ENCODE measurements at places on chromosomes 4 and X.

- no peak for DNase-seq
Measured at GRCh38 chr4:123348946-123349345, 47.6 kb upstream of the SPRY1 start.

DNA sequence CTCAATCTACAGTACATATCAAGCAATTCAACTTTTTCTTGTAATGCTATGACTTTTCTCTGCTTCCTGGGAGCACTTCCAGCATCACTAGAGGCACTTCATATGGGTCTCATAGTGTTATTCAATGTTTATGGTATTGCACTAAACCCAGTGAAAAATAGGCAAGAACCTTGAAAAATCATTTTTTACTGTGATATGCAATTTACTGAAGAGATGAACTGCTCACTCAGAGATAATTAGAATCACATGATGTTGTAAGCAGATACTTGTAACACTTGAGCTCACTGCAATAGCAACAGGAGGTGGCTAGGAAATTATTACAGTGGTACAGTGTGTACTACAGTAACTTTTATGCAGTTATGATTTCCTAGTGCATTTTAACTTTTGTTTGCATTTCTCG, 93.3 kb downstream of the RASGEF1B start:
- DNase-seq: no peak

- no peak for DNase-seq
Measured at GRCh38 chr4:69057620-69058409, 38.5 kb upstream of the UGT2B7 start.

GRCh38 chr4:184384056-184384809, 90.1 kb downstream of the IRF2 start:
- no peak for DNase-seq

- no peak for DNase-seq
Measured at GRCh38 chr4:80507507-80507906, 172.0 kb downstream of the CFAP299 start.

- DNase-seq: no peak
Measured at GRCh38 chr4:108272561-108272960, 103.8 kb upstream of the LEF1 start.

GRCh38 chrX:124726881-124727280, 380.5 kb downstream of the SH2D1A start:
- DNase-seq: no peak

DNA sequence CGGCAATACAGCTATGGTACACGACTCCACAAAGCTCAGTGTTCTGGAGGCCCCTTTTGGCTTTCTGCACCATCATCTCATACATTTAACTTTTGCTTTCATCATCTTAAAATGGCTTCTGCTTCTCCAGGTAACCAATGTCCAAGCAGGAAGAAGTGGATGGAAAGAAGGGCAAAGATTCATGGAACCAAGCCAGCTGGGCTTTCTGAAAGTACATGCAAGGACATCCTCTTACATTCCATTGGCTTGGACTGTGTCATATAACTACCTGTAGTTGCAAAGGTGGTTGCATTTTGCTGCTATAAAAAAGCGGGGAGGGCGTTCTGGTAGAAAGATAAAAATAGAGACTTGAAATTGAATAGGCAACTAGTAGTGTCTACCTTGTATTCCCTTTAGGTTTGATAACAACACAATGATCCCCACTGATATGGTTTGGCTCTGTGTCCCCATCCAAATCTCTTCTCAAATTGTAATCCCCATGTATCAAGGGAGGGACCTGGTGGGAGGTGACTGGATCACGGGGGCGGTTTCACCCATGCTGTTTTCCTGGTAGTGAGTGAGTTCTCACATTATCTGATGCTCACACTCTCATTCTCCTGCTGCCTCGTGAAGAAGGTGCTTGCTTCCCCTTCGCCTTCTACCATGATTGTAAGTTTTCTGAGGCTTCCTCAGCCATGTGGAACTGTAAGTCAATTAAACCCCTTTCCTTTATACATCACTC, 6.7 kb upstream of the FHIP1A start:
- DNase-seq: no peak

- no peak for DNase-seq
Measured at GRCh38 chr4:10753856-10754402, 69.4 kb upstream of the CLNK start.

DNA sequence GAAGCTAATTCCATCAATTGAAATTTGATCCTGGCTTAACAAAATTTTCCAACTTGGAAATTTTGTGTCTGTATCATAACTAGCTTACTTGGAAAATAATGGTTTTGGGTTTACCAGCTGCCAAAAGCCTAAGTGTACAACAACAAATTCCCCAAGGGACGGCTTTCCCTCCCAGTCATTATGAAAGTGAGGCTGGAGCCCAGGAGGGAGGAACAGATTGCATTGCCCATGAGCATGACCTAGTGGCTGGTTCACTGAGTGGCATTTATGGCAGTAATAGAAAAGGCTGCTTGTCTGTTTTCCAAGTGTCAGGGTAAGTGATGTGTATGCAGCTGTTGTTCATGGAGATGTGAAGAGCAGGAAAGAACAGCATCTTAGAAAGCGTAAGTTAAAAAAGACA, 70.8 kb upstream of the HHIP start:
- DNase-seq: no peak

- peak; percentile 28 for DNase-seq
Measured at GRCh38 chrX:136209016-136209738, 42.0 kb downstream of the MAP7D3 start.

DNA sequence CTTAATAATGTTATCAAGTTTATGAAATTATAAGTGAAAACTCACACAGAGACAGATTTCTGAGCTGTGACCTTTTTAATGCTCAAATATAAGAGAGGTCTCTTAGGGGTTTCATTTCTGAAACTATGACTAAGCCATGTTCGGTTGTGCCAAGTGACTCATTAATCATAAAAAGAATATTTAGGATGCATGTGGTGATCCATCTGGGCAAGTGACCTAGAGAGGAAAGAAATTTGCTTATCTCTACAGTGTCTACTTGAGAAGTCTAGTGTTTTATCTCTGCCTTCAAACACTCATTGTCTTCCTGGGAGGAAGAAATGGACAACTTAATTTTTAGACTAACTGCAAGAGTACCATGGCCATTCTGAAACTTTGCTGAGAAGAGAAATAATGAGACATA, 545.3 kb upstream of the GRID2 start:
- DNase-seq: no peak

- no peak for DNase-seq
Measured at GRCh38 chr4:172707622-172708021, 461.0 kb upstream of the GALNT7 start.

GRCh38 chr4:81257021-81257420, 42.0 kb upstream of the PRKG2 start:
- DNase-seq: no peak

GRCh38 chr4:121597346-121597934, 99.3 kb downstream of the ANXA5 start:
- DNase-seq: no peak

GRCh38 chr4:121796283-121796682, 4.8 kb upstream of the EXOSC9 start:
- no peak for DNase-seq

DNA sequence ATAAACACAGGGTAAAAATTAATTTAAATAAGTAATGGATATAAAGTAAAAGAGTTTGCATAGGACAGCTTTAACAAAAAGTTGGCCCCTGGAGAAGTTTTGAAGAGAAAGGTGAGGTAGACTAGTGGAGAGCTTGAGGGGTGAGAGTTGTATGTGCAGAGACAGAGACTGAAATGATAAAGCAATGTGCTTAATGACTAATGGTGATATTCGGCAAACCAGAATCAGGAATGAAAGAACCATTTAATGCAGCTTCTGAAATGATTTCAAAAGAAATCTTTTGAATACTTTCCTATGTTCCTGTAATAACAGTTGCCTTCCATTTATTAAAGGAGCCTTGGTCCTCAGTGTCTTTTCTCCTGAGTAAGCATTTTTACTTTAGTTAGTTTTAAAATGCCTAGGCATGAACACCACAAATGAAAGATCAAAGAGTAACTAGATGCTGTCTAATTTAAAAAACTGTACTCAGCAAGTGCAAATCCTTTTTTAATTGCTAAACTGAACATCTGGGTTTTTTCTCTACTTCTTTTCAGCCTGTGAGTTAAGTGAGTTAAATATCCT, 28.5 kb downstream of the CAMK2D start:
- DNase-seq: no peak

DNA sequence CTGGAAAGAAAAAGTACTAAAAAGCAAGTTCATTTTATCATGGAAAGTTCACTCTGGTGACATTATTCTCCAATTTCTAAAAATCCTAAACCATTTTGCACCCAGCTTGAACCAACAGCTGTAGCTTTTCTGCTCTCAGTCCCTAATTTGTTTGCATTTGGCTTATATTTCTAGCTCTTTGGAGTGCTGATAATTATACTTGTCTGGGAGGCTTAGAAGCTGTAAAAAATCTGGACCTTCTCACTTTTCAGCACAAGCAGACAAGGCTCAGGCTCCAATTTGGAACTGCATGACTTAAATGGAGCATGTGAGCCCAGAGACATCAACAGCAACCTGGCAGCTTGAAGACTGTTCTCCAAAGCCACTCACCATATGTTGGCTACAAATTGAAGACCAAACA, 170.9 kb upstream of the PCDH18 start:
- no peak for DNase-seq

GRCh38 chr4:12889054-12889453, 595.1 kb downstream of the RAB28 start:
- DNase-seq: no peak

DNA sequence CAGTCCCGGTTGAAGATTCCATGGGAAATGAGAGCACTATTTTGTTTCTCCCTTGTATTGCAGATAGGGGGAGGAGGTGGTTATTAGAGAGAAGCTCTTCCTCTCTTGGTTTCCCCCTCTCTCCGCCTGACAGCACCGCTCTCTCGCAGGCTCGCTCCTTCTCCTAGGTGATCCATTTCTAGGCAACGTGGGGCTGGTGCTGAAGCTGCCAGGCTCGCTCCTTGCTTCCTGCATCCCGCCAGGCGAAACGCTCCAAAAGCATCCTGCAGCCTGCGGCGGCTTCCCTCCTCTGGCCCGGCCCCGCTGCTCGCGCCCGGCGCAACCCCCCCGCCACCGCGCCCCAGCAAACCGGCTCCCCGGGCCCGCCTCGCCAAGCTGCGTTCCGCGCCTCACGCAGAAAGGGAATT, at the start of gene GRID2:
Gene GRID2, plus strand, starts transcription at position 346 of the 407 bp plus-strand sequence.
- DNase-seq: no peak

DNA sequence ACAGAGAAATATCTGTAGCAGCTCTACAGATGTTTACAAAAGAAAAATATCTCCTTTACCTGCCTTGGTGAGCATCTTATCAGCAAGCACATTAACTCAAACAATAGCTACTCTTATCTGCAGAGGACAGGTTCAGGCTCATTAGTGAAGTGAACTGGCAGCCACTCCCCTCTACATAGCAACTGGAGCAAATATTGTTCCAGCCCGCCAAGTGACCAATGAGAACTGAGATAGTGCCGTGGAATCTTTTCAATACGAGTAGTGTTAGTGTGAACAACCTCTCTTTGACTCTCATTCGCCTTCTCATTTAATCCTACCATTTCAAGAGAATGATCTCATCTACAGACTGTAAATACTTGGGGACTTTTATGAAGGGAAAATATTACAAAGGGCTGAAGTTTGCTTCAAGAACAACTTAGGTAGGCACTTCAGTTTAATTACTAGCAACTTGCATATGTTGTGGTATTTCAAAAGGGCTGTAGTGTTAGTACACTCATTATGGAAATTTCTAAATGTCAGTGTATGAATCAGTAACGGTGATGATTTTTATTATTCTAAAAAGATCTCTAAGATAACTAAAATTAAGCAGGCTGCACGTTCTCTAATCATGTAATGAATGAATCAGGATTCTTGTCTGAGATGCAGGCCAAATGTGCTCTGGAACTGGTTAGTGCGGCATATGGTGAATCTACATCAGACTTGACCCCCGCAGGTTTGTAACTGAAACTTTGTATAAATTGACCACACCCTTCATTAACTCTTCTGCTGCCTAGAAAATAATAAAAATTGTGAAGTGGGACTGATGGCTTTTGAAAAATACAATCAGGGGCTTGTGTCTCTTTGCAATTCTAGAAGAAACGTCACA, 72.4 kb downstream of the PALLD start:
- no peak for DNase-seq

DNA sequence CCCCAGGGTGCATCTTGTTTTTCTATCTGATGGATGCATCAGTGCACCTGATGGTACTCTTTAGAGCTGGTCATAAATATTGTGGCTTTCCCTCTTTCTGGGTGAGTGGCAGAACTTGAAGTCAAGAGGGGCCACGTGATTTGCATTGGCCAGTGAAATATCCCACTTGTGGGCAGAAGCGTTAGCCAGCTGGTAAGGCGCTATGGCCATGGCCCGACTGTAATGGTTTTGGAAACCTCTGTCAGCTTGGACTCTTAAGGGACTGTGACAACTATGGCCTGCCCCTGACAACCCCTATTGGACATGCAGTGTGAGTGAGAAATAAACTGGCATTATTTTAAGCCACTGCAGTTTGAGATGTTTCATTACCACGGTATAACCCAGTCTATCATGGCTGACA, 72.8 kb downstream of the SEL1L3 start:
- DNase-seq: no peak

GRCh38 chr4:151668689-151669402, 92.0 kb downstream of the GATB start:
- DNase-seq: no peak

GRCh38 chr4:112817933-112818593, 181.1 kb downstream of the LARP7 start:
- DNase-seq: no peak

- no peak for DNase-seq
Measured at GRCh38 chr4:2363056-2363721, 55.3 kb downstream of the ZFYVE28 start.

GRCh38 chr4:145045180-145045579, 52.8 kb downstream of the ANAPC10 start:
- no peak for DNase-seq

DNA sequence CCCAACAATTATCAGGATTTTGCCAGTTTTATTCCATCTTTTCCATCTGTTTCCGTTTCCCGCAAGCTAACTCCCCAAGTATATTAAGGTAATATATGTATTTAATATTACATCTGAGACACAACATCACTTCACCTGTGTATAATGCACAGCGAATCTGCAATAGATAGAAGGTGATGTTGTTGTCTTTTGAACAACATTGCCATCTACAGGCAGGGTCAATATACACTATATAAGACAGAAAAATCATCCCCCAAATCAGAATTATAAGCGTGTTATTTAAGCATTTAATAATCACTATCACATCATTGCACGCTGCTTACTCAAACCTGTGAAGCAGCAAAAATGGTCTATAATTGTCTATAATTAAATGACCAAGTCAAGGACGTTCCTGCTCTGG, 1115.5 kb downstream of the NLGN4X start:
- no peak for DNase-seq

GRCh38 chr4:31094474-31094873, 374.3 kb downstream of the PCDH7 start:
- DNase-seq: no peak

GRCh38 chr4:97252615-97253154, 890.6 kb downstream of the STPG2 start:
- DNase-seq: no peak

- DNase-seq: no peak
Measured at GRCh38 chr4:154466336-154466735, 25.3 kb downstream of the DCHS2 start.

GRCh38 chr4:186104114-186104889, at the start of gene FAM149A:
TSS of gene FAM149A (plus strand) at chr4:186104704.
- DNase-seq: no peak

Measured in stimulated activated naive CD4-positive, alpha-beta T cell (primary cell).